ENCODE measurements at places on chromosomes 1 and 21.

DNA sequence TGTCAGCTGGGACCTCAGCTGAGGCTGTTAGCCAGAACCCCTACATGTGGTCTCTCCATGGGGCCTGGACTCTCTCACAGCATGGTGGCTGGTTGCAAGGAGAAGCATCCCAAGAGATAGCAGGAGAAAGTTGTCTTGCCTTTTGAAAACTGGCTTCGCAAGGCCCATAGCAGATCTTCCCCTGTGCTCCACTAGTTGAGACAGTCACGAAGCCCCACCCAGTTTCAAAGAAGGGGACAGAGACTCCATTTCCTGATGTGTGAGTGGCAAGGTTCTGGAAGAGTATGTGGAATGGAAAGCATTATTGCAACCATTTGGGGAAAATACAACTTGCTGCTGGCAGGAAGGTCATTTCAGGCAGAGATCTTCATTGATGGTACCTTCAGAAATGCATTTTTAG, 7.5 kb upstream of the CSRP1 start:
- DNase-seq = no peak

- DNase-seq = no peak
Observed at GRCh38 chr1:40318970-40319621, 2.0 kb upstream of the COL9A2 start.

- no peak for DNase-seq
Observed at GRCh38 chr1:201655910-201656309, 117.0 kb downstream of the NAV1 start.

DNA sequence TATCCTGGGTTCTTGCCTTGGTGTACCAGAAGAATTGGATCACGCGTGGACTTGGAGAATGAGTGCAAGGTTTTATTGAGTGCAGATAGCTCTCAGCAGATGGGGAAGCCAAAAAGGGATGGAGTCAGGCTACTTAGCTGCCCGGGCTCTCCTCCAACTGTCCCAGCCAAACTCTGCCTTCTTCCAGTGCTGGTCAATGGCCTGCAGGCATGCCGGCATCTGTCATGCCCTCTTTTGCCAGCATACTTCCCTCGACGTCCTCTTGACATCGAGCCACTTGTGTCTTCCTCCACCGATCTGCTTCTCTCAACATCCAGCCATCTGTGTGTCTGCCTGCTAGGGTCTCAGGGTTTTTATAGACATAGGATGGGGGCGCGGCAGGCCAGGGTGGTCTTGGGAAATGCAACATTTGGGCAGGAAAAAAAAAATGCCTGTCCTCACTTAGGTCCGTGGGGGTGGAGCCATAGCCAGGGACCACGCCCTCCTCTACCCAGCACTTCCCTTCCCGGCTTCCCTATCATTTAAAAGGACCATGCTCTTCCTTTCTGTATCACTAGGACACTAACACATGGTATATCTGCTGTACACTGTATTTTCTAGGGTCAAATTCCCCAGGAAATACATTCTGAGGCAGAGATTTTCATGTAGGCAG, 47.0 kb upstream of the BCAR3 start:
- DNase-seq = no peak

GRCh38 chr1:207984831-207985572, 74.1 kb upstream of the CD34 start:
- DNase-seq = no peak

- no peak for DNase-seq
Observed at GRCh38 chr21:32184485-32184884, 94.4 kb downstream of the MIS18A start.

DNA sequence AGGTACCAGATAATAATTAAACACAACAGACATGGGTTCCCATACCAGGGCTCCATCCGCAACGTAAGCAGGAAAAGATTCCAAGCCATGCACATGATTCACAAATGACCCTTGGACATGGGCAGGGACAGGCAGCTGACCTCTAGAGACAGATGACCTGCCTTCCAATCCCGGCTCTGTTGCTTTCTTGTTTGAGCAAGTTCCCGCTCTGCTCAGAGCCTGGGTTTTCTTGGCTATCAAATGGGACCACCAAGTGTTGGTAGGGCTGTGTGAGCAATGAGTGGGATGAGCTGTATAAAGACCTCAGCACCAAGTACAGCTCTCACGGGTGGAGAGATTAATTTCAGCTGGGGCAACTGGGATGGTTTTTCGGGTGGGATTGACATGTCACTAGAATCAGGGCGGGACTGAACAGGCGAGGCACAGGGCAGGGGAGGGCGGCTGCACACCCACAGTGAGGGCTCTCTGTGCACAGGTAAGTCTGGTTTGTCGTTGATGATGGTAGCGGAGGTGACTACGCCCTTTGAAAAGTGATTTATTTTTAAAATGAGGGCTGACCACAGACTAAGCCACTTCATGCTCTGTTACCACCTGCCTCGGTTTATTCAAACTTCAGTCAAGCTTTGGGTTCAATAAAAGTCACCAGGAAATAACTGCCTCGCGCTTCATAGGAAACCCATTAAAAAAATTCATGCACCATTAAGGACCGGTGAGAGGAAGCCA, 57.5 kb upstream of the IFFO2 start:
- DNase-seq = no peak

DNA sequence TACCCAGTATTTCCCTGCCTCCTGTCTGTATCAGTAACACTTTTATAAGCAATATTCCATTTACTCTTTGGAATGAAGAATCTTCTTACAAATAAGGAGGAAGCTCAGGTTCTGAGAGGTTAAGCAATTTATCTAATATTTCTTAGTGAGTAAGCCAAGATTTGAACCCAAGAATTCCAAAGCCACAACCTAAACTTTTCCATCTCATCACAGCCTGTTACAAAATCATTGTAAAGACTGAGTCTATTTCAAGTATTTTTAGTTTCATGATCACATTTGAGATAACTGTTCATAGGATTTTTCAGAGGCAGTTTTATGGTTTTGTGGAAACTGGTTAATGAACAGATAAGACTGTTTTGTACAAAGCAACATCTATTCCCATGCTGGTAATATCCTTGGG, 29.8 kb upstream of the HHAT start:
- DNase-seq = no peak

GRCh38 chr1:206554701-206555472, 47.6 kb downstream of the RASSF5 start:
- DNase-seq = no peak

DNA sequence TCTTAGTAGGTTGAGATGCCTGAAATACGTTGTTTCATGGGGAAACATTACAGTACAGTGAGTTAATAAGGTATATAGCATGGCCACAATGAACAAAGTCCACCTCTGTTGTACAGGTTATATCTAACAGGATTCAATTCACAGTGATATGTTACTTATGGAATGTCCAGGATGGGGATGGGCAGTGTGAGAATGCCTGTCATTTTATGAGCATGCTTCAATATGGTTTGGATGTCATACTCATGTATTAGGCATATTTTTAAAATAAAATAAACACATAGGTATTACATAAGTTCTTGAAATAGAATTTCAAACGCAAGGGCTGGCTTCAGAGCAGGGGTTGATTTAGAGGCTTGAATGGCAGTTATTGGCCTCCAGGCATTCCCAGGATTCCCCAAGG, 6.1 kb upstream of the PHLDA3 start:
- no peak for DNase-seq

DNA sequence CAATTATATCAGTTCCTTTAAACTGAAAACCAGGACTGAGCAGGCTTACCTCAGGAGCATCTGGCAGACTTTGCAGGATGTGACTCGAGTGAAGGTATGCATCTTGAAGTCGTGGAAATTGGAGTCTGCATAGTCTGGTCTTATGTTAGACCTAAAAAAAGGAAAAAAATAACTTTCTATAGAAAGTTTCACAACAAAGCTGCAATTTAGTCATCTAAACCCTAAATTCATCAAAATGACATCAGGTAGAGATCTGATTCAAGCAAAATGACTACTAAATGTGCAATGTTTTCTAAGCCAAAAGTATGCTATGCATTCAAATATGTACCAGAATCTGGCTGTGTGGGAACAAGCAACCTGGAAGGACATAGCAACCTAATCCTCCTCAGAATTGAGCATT, 260.1 kb downstream of the VAV3 start:
- DNase-seq = no peak

- DNase-seq = no peak
Observed at GRCh38 chr1:66542811-66543767, 9.1 kb downstream of the SGIP1 start.

GRCh38 chr1:213996320-213997037, 8.7 kb downstream of the PROX1 start:
- DNase-seq = no peak
